ENCODE measurements at places on chromosomes 5 and 9.
A peak's percentile ranks its signal among the peaks of the same experiment; 100 is the strongest.

GRCh38 chr9:92749934-92750315 is 14.7 kb downstream of the BICD2 start:
- DNase-seq, result no peak

DNA sequence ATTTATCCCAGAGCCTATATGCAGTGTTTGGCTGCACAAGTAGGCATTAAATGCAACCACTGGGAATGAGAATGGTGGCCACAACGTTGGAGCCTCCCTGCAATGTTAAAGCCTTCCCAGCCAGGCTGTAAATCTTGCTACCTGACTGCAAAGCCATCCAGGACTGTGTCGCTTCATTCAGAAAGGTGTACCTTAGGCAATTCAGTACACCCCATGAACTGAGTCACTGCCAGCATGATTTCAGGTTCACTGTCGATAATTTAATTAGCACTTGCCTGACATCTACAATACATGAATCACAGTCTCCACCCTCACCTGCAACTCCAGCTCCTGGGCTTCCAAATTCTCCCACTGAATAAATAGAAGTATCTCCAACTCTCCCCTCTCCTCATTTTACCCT is 108.4 kb downstream of the SLIT3 start:
- DNase-seq, result no peak

DNA sequence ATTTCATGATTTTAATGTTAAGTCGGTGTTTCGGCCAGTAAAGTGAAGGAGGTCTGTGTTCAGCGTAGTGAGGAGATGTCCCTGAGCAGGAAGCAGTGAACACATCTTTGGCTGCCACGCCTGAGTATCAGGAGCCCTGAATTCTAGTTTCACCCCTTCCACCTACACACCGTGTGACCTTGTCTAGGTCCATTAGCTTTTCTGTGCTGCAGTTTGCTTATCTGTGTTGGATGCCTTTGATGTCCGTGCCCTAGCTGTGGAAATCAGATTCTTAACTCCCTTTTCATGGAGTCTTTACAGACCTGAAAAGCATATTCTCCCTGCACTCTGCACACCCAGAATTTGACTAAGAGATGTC is 601 bp downstream of the FBXO38 start:
- peak; percentile 53 for DNase-seq

DNA sequence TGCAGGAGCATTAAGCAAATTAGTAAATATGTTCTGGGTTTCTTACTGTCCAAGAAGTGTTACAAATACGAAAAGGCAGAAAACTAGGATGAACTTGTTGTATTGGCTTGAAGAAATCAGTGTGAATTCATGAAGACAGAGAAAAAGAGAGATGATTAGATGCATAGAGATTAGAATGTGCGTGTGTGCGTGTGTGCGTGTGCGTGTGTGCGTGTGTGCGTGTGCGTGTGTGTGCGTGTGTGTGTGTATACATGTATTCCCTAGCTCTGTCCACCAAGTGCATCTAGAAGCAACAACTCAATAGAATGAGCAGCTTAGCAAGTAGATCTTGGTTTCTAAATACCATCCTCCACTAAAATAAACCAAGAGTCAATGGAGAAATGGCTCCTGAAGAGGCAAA is 41.5 kb downstream of the SMIM23 start:
- DNase-seq, result no peak

- DNase-seq, result peak; percentile 75
These were observed 16.2 kb downstream of the PGGT1B start for GRCh38 chr5:115246361-115246991.

DNA sequence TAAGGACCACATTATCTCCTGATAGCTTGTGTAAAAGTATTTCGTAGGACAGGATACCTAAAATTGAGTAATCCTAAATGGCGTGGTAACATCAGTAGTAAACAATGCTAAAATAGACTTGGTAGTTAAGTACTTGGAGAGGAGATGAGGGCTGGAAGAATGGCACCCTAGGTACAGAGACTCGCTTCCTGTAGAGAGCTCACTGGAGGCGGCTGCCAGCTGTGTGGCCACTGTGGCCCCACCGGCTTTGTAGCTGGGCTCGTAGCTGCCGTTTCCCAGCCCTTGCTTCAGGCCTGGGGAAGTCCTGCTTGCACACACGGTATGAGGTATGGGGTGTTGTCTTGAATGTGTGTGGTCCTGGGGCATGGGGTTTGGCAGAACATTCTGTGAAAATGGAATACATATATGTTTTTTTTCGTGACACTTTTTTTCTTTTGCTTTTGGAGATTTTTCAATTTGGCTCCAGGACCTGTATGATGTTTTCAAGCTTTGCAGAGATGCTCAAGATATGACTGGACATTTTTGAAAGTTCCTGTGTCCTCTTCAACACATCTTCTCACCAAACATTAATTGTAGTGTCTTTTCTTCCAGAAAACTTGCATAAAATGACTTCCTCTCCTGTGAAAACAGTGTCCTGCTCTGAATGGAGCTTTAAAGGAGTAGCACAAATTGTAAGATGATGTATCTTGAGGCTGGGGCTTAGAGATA is 58.0 kb downstream of the RCL1 start:
- DNase-seq, result no peak

DNA sequence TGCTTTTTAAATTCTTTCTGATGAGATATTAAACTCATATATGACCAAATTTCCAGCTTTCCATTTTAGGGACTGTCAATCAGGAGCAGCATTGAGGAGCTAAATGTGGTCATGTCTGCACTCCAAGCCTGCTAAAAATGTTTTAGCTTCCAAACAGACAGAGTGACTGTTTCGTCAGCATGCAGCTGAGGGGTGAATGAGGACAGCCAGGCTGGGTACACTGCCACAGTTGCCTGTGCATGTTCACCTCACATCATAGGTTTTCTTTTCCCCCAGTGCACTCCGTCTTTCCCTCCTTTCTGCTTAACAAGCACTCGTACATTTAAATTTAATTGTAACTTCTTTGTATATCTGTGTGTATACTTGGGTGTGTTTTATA is 138.1 kb downstream of the ARRDC3 start:
- no peak for DNase-seq

- DNase-seq, result no peak
These were observed 292.1 kb downstream of the ARRDC3 start for GRCh38 chr5:91090995-91091394.

DNA sequence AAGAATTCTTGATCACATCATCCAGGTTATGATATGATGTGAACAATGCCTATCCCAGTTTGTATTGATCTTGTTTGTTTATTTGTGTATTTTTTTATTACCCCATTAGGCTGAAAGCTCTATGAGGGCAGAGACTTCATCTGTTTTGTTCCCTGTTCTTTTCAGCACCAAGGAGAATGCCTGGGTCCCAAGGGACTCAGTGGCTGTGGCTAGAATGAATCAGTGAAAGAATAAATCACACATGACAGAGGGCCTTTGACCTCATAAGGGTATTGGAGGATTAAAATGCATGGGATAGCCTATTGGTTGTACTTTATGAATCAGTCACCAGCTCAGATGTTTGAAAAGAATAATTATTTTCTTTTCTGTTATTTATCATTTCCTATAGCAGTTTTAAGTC is 292.2 kb downstream of the GAS1 start:
- no peak for DNase-seq

DNA sequence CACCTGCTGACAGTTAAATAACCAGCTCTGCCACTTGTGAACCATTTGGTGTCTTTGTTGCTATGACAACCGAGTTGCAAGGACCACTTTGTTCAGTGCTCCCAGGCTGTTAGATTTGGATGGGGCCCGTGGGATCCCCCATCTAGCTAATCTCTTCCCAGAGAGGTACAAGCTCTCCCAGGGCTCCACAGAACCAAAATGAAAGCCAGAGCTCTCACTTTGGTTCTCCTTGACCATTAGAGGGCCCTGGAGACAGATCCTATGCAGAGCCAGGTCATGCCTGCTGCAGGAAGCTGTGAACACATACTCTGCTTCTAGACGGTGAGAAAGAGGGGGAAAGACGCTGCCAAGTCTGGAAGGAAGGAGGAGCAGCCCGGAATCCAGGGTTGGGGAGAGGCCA is 224.6 kb downstream of the GABBR2 start:
- no peak for DNase-seq

GRCh38 chr5:150353032-150353675 is 4.3 kb upstream of the TCOF1 start:
- DNase-seq, result no peak

DNA sequence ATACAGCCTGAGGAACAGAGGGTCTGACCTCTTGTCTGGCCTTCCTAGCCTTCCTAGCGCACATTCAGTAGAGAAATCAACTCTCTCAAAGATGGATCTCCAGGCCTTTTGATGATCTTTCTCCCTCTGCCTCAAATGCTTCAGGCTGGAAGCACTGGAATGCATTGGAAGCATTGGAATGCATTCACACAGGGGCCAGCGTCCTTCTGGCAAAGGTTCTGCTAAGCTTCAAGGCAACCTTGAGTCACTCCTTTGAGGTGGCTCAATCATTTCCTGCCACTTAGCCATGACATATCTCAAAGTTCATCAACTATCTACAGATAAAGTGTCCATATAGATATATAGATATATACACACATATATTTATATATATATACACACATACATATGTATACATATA is 42.9 kb downstream of the OR2K2 start:
- no peak for DNase-seq

DNA sequence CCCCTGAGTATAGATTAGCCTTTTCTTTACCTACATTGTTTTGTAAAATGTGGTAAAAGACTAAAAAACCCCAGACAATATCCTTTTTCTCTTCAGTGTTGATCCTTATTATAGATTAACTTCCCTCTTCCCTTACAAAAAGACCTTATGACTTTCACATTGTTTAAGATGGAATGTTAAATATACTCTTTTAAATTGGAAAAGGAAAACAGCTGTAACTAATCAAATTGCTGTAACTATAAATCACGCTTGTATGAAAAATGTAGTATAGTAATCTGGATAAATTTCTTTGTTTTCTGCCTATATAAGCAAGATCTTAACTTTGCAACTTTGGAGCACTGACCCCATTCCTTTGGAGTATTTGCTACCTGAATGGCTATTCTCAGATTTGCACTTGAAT is 383.1 kb downstream of the FAM170A start:
- no peak for DNase-seq

DNA sequence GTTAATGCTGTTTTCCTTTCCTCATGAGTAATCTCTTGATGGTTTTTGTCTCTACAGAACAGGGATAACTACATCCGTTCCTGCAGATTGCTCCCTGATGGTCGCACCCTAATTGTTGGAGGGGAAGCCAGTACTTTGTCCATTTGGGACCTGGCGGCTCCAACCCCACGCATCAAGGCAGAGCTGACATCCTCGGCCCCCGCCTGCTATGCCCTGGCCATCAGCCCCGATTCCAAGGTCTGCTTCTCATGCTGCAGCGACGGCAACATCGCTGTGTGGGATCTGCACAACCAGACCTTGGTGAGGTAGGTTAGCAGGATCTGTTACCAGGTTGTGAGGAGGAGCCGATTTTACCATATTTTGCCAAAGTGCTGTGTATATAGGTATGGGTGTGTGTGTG is 148.2 kb downstream of the TLE4 start:
- DNase-seq, result no peak

DNA sequence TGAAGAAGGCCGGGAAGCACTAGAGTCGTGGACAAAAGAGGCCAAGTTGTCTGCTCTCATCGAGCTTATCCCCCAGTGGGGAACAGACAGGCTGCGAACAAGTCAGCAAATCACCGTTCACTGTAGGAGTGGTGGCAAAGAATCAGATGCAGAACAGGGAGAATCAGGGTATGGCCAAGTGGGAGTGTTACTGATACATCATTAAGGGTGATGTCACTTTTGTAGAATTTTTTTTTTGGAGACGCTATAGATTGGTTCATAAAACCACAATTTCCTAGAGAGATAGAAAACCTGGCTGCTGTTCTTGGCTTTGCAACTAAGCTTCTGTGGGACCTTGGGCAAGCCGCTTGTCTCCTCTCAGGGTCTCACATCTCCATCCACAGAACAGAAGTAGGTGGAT is 21.3 kb downstream of the SPRY4 start:
- DNase-seq, result no peak

DNA sequence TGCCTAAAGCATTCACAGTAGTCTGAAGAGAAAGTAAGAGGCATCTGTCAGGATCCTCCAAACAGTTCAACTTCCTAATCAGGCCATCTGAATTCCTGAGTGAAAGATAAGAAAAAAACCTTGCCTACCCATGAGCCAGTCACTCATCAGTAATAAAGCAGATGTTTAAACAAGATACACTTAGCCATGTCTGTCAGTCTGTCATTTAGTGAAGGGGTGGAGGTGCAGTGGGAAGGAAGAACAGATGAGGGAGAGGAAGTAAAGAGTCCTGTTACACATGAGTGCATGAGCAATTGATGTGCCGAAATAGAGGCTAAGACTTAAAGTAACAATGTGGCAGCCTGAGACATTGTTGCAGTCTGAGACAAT is 29.9 kb upstream of the DMRTA1 start:
- peak; percentile 5 for DNase-seq

DNA sequence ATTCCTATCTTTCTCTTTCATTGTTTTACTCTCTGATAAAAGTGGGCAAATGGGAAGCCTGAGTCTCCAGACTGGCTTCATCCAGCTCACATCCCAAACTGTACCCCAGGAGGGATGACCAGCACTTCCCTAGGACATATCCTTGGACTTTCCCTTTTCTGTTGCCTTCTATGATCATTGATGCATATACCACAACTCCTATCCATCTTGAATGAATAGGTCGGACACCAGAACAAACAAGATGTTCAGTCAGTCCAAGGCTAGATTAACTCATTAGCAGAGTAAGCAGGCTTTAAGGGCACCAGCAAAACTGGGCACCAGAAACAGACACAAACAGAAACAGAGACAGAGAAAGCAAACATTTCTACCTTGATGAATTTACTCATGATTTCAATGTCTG is 159.1 kb upstream of the RGMB start:
- no peak for DNase-seq

- DNase-seq, result peak; percentile 12
These were observed 621.2 kb upstream of the CDH6 start for GRCh38 chr5:30572279-30572678.

GRCh38 chr9:30301271-30301963 is 2083.0 kb upstream of the ACO1 start:
- peak; percentile 5 for DNase-seq

All from DMS53 (cell line).